ENCODE measurements at places on chromosomes 2 and 18. TPM values are rescaled to one million over a fixed set of nuclear protein-coding genes. Genes with fewer than 3 reads are reported as not detected.

DNA sequence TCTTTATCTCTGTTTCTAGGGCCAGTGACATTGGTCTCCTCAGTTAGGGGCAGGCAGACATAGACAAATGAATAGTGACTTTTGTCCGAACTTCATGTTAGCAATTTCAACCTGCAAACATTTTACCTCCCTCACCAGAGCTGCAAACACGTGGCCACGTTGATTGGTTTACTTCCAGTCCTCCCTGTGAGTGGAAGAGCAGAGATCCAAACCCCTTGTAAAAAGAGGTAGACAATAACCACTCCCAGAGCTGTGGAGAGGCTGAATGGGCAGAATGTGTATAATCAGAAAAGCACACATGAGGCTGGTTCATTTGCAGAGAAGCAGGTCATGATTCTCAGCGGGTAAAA is 31.1 kb downstream of the CTIF start:
- DNase-seq = no peak

GRCh38 chr18:8944871-8945245 is 157.6 kb upstream of the NDUFV2 start:
- no peak for DNase-seq

DNA sequence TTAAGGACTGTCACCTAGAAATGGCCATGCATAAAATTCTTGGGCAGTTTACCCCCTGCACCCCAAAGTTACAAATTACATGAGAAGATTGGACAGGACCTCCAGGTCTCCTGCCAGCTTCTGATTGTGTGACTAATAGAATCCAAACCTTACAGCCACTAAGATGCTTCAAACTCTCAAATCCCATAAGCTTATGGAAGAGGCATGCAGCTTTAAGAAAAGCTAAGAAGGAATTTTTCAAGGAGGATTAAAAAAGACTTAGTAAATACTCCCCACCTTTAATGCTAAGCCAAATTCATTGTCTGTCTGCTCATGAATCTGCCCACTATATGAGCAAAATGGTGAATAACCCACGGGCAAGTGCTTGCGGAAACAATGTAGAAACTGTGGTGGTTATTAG is 86.3 kb downstream of the MAIP1 start:
- DNase-seq = no peak

Gene PROM2
- total RNA-seq = 0.05 TPM

- DNase-seq = peak; percentile 60
Measured at GRCh38 chr2:133884739-133885381, 316.6 kb upstream of the NCKAP5 start.

Gene SERPINB13
- not detected for total RNA-seq

- DNase-seq = no peak
Measured at GRCh38 chr2:129744649-129745048, 234.8 kb upstream of the RAB6C start.

DNA sequence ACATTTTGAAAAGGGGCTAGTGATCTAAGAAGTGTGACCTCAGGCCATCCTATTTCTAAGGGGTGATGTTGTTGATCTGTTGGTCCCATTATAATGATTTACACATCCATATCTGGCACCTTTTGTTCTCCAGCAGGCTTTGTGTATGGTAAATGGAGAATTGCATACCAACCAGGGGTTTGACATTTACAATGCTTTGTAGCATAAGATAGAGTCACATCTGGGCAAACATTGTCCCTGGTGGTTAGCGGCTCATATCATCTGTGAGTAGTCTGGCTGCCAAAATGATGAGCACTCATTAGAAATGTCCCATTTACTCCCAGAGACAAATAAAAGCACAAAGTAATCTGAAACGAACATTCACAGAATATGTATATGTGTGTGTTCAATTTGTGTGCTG is 1775.5 kb upstream of the CELF4 start:
- DNase-seq = no peak

- DNase-seq = no peak
Measured at GRCh38 chr2:38113981-38114708, 38.2 kb upstream of the CYP1B1 start.

Gene PPP4R3B
- 52.2 TPM for total RNA-seq

Gene CDK5R2
- not detected for total RNA-seq

Gene CYRIA
- 33.7 TPM for total RNA-seq

DNA sequence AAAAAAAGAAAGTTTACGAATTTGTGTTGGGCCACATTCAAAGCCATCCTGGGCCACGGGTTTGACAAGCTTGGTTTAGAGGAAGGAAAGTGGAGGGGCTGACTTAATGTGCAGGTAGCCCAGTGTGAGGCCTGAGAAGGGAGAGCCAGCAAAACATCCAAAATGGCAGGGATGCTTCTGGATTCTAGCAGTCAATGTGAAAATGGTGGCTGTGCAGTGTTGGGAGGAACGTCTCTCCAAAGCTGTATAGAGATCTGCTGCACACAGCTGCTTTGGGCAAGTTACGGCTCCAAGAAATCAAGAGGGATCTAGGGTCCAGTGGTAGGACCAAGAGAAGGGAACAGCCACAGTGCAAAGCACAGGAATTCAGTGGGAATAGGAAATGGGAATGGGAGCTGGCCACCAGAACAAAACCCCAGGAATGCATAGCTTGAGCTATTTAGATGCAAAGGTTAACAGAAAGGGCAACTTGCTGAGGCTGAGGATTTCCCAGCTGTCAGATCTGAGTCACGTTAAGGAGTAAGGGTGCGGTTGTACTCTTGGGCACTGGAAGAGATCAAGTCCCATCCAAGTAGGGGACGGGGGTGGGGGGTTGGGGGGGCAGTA is 70.6 kb downstream of the B3GNT2 start:
- DNase-seq = peak; percentile 15

DNA sequence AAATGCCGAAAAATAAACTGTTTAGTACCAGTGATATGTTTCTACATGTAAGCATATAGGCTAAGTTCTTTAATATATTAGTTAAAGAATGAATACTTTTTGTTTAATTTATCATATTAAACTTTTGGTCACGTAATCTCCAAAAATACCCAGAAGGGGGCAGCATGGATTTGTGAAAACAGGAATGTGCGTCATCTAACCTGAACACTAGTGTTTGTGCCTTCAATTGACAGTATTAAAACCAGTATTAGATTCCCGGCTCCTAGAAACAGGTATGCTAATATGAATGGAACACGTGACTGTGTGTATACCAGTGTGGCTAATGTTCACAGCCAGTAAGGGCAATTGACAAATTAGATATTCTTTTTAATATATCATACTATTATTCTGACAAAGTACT is 51.8 kb downstream of the WDR7 start:
- DNase-seq = peak; percentile 73
